ENCODE measurements at places on chromosomes 12 and 14.

DNA sequence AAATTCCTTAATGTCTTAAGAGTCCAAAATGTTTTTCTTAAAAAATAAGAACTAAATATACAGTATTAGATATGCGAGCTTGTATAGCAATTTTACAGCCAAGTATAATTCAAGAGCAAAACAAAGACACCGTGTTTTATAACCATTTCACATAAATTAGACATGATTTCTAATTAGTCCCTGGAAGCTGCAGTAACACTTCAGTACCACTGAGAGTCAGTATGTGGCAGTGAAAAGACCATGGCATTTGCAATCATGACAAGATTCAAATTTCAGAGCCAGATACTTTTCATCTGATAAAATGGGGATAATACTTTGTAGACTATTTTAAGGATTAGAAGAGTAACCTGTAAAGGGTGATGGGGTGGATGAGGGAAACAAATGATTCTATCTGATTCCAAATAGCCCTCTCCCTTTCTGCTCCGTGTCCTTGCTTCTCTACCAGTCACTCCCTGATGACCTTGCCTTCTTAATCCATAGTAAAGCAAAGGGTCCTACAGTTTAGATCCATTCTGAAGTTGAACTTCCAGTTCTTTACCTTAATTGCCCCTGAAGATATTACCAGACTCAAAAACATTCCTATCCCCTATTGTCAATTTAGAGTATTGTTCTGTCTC, 145.4 kb upstream of the ABCD2 start:
- no peak for DNase-seq

DNA sequence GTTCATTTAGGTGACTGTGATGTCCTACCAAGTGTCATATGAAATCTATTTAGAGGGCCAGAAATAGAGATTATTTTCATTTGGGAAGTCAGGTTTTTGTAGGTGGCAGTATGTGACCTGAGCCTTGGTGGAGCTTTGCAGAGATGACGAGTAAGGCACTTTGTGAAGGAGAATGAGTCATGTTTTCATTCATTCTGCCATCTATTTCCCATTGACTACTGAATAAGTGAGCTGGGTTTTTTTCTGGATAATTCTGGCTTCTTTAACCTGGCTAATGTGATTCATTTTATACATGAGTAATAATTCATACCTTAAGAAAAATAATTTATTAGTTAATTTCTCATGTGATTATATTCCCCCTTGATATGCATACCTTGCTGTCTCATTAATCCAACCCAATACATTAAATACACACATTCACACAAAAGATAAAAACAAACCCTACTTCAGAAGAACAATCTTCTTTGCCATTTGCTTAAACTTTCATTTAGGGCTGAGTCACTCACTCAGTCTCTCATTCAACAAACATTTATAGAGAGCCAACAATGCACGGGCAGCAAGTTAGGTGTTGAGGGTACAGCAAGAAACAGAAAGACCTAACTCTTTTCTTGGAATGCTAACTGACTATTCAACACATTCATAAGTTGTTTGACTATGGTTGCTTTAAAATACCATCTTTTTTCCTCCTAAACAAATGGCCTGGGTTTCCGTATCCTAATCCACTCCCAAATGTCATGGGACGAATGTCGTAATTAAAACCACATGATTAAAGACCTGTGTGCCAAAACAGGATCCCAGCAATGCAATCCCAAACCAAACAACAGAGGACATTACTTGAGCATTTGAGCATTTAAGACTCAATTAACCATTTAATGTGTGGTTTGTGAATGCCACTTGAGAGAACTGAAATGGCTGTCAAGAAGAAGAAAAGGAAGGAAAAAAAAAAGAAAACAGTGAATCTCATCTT, 78.0 kb downstream of the KITLG start:
- DNase-seq, result no peak

DNA sequence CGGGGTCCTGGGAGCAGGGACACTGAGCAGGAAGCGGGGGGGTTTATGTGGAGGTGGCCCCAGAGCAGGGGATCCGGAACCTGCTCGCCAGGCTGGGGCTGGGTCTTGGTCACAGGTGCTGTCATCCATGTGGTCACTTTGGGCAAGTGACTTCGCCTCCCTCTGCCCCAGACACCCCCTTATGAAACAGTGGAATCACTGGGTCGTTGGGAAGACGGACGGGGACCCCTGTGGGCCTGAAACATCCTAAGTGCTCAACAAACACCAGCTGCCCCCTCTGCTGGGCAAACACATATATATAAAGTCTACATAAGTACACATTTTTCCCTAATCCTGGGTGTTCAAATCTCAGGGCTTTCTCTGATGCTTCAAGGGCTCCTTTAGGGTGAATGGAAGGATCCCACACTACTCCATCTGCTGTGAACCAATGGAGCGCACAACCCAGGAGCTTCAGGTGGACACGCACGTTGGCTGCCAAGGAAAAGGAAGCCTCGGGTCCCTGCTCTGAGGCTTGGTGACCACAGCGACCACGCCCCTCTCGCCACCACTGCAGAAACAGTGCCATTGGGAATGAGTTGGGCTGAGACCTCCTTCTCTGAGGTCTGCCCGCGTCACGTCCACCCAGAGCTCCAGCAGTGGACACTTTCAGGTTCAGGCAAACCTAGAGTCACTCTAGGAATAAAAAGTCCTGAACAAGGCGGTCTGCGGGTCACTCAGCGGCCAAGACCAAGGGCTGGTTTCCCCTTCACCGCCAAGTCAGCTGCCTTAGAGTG, 54.6 kb downstream of the CDC42BPB start:
- DNase-seq, result no peak

DNA sequence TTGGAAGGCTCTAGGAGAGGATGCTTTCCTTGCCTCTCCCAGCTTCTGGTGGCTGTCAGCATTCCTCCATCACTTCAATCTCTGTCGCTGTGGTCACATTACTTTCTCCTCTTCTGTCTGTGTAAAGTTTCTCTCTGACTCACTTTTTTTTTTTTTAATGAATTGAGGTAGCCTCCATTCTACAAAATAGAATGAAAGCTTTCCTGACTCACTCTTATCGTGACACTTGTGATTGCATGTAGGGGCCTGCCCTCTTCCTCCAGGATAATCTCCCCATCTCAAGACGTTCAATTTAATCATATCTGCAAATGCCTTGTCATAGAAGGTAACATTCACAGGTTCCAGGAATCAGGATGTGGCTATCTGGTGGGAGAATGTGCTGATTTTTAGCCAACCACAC, 153.5 kb upstream of the HMGA2 start:
- DNase-seq, result no peak

- no peak for DNase-seq
These were observed 192.7 kb downstream of the BTG1 start for GRCh38 chr12:91952916-91953315.

DNA sequence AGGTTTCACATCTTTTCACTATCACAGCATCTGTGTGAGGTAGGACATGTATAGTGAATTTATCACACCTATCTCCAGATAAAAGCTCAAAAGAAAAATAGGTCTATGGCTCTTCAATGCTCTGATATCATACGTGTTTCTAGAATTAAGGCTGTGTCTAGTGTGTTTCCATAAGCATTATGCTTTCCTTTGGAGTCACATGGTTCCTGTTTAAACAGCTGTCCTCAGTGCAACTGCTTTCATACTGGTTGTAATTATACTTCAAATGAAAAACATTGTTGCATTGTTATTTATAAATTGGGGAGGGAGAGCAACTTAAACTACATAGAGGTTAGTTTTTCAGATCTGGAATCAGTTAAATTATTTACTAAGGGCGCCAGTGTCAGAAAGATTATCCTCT, 151.6 kb downstream of the SYT1 start:
- no peak for DNase-seq

GRCh38 chr12:59151243-59151642, 230.9 kb upstream of the LRIG3 start:
- no peak for DNase-seq

GRCh38 chr12:10361084-10361483, 28.8 kb downstream of the KLRK1 start:
- no peak for DNase-seq

DNA sequence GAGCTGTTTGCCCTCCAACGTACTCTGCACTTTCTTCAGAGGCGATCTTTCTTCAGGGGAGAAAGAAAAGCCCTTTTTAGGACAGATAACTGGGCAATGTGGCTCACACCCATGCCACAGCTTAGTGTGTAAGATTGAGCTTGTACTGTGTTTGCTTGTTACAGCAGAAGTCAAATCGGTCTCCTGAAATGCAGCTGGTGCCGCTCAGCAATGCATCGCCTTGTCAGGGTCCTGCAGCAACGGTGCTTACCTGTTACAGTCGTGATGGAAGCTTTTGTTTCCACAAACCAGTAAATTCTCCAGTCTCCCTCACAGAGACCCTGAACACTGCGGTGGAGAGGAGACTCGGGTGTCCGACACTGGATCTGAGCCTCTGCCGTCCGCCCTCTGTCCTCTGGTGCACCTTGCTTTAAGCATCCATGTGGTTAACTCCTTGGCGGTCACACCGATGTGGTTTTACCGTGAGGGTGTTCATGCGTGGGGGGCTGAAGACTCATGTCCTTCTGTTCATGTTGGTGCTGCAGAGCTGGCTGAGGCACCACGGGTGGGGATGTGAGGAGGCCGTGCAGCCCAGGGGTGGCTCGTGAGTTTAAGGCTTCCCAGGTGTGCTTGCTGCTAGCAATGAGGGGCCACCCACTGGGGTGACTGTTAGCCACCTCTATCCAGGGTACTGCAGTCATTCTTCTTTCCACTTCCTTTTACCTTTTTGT, 47.3 kb downstream of the FBXL14 start:
- peak; percentile 72 for DNase-seq

GRCh38 chr14:53953828-53954550, 2.6 kb downstream of the BMP4 start:
- DNase-seq, result peak; percentile 83

GRCh38 chr14:38723959-38724358, 379.1 kb downstream of the SEC23A start:
- no peak for DNase-seq

GRCh38 chr14:98594156-98594555, 677.8 kb downstream of the BCL11B start:
- DNase-seq, result no peak

DNA sequence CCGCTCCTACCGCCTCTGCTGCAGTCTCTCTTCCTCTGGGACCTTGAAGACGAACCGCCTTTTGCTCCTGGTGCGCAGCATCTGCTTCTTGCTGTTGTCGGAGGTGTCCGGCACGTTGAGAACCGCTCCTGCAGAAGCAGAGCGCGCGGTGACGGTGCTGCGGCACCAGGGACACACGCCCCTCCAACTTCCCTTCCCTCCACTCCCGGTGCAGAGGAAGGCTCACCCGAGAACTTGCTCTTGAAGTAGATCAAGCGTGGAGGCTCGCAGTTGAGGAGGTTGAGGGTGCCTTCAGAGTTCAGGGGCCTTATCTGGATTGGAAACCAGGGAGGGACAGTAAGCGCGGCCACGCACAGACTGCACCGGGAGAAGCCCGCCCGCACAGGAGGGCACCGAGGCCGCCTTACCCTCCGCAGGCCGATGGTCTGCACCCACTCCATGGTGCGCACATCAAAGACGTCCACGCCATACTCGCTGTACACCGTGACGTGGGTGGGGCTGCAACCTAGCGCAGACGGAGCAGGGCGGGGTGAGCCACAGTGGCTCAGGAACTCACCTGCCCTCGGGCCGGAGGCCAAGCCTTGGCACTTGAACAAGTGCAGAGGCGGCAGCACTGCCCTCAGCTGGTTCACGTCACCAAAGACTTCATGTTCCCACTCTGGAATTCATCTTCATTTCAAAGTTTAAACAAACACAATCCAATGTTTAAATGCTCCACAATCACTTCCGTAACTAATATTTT, 17.5 kb downstream of the AMN start:
- DNase-seq, result no peak
